ENCODE measurements at places on chromosomes 16 and 17.

DNA sequence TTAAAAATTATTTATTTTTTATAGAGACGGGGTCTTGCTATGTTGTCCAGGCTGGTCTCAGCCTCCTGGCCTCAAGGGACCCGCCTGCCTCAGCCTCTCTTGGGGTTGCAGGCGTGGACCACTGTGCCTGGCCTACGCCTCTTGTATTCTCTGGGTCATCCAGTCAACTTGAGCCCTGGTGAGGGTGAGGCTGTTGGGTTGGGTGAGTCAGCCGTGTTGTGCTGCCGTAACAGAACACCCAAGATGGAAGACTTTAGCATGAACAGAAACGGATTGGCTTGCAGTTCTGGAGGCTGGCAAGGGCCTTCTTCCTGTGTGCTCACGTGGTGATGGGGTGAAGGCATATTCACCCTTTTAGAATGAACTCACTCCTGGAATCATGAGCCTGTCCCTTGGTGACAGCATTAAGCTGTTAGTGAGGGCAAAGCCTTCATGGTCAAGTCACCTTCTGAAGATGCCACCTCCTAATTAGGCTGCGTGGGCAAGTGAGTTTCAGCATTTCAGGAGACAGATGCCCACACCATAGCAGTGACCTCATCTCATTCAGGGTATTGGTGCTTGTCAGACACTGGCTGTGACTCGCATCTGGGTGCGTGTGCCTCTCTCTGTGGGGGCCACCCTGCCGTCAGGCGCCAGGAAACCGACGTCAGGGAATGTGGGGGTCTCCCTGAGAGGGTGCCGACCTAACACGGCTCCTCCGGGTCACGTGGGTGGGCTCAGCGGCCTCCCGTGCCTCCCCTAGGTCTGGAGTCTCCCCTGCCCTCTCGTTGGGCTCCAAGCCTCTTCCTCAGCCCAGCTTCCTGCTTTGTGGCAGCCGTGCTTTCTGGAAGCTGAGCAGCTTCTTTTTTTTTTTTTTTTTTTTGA lies 49.8 kb downstream of the WDR45B start:
- DNase-seq, result no peak

DNA sequence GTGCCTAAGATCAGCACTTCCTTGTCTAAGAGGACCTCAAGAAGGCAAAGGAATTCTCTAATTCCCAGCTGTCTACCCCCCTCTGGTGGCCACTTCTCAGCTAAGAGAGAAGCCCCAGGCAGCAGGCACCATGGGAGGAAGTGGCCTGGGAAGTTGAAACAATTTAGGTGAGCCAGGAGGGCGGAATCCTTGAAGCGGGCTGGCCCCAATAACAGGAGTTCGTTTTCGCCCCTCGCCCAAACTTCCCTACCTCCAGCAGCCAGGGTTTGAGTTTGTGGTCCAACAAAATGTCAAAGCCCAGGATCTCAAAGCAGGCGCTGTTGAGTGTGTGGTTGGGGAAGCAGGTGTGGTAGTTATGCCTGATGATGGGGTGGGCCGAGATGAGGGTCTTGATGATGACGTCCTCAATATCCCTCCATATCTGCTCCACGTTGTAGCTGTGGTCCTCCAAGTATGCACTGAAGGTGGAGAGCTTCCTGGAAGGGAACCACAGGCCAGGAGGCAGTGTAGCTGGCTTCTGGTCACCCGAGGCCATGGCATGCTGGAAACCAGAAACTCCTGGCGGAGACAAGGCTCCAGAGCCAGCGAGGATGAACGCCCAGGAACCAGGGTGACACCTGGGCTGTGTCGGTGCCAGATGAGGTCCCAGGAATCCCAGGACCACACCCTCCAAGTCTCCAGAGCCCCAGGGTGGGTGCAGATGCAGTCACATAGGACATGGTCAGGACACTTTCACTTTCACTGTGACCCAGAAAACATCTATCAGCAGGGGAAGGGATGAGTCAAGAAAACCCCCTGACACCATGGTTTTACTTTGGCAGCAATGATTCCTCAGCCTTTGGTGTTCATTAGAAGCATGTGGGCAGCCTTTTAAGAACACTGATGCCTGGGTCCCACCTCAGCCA lies 25.6 kb downstream of the TTLL6 start:
- DNase-seq, result peak; percentile 6

DNA sequence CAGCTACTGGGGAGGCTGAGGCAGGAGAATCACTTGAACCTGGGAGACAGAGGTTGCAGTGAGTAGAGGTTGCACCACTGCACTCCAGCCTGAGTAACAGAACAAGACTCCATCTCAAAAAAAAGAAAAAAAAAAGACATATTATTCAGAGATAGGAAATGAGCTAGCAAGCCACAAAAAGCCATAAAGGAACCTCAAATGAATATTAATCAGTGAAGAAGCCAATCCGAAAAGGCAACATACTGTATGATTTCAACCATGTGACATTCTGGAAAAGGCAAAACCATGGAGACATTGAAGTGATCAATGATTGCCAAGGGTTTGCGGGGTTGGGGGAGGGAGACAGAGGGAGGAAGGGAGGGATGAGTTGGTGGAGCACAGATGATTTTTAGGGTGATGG lies 8.4 kb upstream of the EXOC7 start:
- DNase-seq, result no peak

- DNase-seq, result peak; percentile 40
These were observed 218.7 kb downstream of the MRTFB start for GRCh38 chr16:14289692-14290340.

GRCh38 chr17:10620823-10621222 lies 36.3 kb downstream of the MYH3 start:
- DNase-seq, result no peak

Measured in activated naive CD4-positive, alpha-beta T cell treated with Interleukin-2 at 50 U/mL for 16 hours (primary cell).